NCI-H2171 (cell line): ENCODE measurements at places on chromosomes 1 and 21.

- no peak for DNase-seq
These were observed 95.8 kb upstream of the RGS4 start for GRCh38 chr1:162973381-162973795.

GRCh38 chr1:152998476-152998875, 3.1 kb upstream of the SPRR3 start:
- DNase-seq, result no peak

GRCh38 chr1:109764561-109765482, 1.1 kb upstream of the EPS8L3 start:
- DNase-seq, result no peak

DNA sequence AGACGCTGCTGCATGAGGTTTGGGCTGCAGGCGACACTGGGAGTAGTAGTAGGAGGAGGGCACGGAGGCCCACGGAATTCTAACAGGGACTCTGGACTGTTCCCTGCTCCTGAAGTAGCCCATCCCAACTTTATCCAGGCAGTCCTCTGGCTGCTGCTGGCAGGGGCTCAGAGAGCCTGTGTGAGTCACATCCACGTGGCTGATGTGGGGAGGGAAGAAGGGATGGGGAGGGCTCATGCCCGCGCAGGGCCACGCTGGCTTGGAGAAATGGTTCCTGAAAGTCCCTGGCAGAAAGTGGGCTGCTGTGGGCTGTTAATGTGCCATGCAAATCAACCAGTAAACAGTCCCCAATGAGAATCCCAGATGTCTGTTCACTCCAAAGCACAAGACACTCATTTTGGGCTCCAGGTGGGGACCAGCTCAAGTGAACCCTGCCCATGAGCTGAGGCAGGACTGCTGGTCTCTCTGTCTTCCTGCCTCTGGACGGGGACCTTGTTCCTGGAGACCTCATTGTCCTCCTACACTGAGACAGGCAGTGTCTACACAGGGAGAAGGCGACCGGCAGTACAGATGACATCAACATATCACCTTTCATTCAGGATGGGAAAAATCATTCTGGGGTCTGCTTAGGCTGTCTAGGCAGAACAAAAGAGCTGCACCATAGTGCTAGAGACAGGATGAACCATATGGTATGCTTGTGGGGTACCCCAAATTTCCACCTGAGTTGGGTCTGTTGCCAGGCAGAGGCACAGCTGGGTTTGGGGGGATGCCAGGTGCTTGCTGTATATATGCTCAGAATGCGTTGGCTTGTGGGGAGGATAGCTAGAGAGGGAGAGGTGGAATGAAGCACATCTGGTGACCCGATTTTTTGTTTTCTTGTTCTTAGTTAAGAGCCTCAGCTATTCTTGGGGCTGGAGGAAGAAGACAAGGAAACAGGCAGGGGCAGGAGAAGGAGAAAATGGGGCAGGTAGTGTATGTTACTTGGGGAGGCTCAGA, 57.9 kb upstream of the FMOD start:
- DNase-seq, result peak; percentile 43

DNA sequence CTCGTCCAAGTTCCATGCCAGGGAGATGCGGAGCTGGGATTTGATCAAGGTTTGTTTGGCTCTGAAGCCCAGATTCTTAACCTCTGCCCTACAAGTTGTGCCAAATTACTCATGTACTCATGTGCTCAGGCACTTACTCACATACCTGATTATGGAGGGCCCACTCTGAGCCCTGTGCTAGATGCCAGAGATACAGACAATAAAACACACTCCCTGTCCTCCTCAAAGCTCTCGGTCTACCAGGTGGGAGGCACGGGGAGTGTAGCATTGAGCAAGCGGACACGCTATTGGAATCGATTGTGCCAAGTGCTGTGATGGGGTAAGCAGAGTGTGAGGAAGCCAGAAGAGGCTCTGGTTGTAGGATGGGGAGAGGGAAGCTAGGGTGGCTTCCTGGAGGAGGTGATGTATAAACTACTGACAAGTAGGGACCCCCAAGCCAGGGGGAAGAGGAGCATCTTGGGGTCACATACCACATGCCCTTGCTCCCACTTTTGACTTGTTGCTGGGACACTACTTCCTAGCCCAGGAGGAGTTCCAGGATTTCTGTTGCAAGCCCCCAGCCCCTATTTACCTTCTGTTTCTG, 49.8 kb upstream of the IFNLR1 start:
- no peak for DNase-seq

GRCh38 chr1:23904748-23905357, 8.3 kb downstream of the CNR2 start:
- DNase-seq, result no peak

DNA sequence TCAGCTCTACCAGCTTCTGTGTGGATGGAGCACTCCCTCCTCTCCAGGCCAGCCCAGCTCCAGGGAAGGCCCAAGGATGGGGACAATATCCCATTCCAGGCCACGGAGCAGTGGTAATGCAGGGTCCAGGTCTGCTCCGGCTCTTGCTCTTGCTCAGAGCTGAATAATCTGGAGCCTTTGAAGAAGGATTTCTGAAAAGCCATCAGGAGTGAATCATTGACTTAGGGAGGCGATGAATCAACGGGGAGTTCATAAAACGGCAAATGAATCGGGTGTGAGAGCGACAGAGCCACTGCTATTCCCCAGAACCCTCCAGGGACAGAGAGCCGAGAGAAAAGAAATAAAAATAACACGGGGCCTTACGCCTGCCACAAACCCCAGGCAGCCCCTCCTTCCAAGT, 7.7 kb downstream of the POU3F1 start:
- DNase-seq, result no peak

- DNase-seq, result no peak
These were observed 10.4 kb downstream of the BCAN start for GRCh38 chr1:156652131-156652991.

GRCh38 chr1:41655632-41656031, 171.1 kb upstream of the EDN2 start:
- DNase-seq, result no peak

- no peak for DNase-seq
These were observed 27.0 kb downstream of the TNN start for GRCh38 chr1:175094626-175095025.

GRCh38 chr1:244205171-244205570, 154.1 kb downstream of the ZBTB18 start:
- no peak for DNase-seq

- DNase-seq, result no peak
These were observed 29.8 kb downstream of the AGT start for GRCh38 chr1:230684146-230684545.

DNA sequence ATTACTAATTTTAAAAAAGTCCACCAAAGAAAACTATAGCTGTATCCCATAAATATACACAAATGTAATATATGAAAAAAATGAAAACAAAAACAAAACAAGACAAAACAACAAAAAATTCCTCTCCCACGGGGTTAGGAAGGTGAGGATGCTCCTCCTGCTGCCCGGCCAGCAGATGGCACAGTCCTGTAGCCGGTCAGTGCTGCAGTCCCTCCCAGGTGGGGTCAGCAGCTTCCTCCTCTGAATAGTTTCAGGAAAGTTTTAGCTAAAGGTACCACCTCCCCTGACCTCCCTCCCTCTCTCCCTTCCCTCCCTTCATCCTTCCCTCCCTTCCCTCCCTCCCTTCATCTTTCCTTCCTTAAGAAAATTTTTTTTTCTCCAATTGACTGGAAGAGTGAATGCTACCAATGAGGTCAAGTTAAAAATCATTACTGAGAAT, 67.8 kb upstream of the BCL10 start:
- DNase-seq, result no peak

DNA sequence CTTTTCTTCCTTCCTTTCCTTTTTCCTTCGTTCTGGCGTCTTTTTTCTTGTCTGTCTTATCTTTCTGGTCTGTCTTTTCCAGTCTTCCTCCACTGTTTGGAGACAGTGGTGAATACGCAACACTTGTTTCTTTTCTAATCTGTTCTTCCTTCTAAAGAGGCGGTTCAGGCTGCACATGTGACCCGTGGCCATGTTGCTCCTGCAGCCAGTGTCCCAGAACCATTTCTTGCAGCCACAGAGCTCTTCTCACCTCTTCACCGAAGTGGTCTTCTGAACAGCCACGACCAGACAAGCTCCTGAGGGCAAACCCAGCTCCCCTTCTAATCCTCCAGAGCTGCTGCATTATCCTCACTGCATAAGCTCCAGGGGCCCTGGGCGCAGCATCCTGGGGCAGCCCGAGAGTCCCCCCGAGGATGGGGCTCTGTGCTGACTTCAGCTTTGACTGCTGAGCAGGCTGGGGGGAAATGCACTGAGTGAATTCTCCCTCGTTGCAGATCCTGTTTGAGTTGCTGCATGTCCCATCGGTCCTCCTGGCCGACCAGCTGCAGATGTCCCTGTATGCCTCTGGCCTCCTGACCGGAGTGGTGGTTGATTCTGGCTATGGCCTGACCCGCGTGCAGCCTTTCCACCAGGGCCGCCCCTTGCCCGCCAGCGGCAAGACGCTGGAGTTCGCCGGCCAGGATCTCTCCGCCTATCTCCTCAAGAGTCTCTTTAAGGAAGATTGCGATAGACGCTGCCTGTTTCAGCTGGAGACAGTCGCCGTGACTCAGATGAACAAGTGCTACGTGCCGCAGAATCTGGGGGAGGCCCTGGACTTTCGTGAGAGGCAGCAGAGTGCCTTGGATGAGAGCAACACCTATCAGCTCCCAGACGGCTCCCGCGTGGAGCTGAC, 70.4 kb downstream of the ACTL8 start:
- no peak for DNase-seq

DNA sequence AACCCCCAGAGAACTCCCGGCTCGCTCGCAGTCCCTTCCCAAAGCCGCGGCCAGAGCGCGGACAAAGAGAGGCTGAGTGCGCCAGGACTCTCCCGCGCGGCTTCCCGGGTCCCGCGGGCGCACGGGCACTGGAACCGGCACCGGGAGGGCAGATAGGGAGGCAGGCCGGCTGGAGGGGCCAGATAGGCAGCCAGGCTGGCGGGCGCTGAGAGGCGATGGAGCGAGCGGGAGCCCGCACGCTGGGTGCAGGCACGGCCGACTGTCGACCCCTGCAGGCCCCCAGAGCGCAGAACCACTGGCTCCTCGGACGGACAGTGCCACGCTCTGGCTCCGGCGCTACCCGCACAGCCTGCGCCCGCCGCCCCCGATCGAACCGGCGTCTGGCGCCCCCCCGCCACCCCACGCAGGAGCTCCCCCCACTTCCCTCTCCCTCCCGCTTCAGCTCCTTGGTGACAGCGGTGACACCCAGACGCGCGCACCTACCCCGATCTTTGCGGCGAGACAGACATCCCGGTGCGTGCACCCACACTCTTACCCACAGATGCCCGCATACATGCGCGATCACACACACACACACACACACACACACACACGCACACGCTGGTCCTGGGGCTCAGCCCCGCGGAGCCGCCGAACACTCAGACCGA, 534 bp downstream of the SLC6A9 start:
- DNase-seq, result no peak

DNA sequence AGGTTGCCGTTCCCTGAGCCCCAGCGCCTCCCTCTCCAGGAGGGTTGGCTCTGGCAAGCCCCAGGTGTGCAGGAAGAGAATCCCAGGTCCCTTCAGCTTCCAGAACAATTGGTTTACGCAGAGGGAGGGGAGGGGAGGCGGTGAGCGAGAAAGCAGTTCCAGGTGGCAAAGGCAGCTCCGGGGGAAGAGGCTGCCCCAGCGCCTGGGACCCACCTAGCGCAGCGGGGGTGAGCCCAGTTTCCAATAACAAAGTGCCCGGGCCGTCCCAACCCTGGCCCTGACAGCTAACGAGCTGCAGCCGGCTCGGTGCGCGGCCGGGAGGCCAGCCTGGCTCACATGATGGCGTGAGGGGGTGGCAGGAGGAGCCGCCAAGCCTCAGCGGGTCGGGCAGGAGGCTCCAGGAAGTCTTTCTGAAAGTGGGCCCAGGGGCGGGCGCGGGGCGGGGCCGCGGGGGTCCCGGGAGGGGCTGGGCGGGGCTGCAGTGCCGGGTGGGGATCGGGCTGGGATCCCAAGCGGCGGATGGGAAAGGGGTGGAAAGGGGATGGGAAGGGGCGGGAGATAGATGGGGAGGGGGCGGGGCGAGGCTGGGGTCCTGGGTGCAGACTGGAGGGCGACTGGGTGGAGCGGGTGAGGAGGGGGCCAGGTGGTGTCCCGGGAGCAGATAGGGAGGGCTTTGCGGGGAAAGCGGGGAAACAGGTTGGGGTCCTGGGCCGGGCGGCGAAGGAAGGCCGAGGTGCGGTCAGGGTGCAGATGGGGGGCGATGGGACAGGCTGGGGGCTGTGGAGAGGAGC, 22.8 kb downstream of the DHRS3 start:
- peak; percentile 68 for DNase-seq

GRCh38 chr1:160666079-160666442, 19.2 kb upstream of the SLAMF1 start:
- DNase-seq, result no peak

DNA sequence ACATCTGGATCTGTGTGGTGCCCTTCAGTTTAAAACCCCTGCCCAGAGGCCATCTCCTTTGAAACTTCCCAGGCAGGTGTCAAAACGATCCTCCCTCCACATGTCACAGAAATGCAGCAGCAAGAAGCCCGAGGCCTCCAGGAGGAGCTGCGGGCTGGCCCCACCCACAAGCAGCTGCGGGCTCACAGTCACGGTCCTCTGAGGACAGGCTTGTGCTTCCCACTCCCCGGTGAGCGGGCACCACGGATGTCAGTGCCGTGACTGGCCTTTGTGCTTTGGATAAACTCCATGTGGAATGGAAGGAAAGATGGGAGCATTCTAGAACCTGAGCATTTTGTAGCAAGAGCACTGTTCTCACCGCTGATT, 65.8 kb downstream of the SIK1 start:
- DNase-seq, result no peak

DNA sequence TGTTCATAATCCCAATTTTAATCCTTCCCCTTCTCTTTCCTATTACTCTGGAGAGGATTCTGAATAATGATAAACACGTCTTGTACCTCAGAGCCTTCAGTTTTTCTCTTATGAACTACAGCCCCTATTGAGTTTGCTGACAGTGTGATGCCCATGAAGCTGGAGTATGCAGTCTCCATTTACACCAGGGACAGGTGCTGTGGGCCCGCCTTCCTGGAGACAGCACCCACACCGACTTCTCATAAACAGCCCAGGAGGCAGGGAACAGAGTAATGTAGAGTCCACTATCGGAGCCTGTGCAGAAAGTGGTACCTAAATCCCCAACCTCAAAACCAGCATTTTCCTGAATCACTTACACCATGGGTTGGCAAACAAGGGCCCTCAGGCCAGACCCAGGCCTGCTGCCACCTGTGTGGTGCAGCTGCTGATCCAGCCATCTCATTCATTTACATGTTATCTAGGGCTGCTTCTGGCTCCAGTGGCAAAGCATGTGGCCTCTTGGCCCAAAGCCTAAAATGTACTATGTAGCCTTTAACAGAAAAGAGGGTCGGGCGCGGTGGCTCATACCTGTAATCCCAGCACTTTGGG, 95.1 kb upstream of the KRTAP19-8 start:
- no peak for DNase-seq

GRCh38 chr1:33985656-33986055, 121.8 kb downstream of the HMGB4 start:
- DNase-seq, result no peak

- no peak for DNase-seq
These were observed 11.4 kb upstream of the ZNF669 start for GRCh38 chr1:247115545-247115944.

- DNase-seq, result no peak
These were observed 61.5 kb downstream of the KIF1B start for GRCh38 chr1:10271869-10272268.

- no peak for DNase-seq
These were observed 7.8 kb downstream of the GLIS1 start for GRCh38 chr1:53731043-53731600.
